ENCODE measurements at places on chromosomes 7 and 10.

GRCh38 chr10:29604291-29604825 is 30.4 kb downstream of the SVIL start:
- DNase-seq: no peak

DNA sequence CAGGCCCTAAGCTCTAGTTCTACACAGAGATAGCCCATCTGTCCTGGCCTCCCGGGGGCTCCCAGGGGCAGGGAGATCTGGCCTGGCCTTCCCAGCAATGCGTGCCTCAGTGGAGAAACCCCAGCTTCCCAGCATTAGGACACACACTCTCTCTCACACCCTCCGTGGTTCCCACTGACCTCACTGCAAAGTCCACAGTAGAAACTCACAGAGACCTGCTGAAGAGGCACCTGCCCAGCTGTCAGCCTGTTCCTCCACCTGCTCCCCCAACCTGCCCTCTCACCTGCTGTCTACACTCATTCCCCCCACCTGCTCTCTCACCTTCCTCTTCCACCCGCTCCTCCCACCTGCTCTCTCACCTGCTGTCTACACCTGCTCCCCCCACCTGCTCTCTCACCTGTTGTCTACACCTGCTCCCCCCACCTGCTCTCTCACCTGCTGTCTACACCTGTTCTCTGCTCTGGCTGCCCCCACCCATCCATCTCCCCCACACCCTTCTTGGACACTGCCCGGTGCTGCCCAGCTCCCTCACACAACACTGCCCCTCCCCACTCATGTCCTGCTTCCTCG is 21.1 kb upstream of the PFKP start:
- no peak for DNase-seq

GRCh38 chr10:52335665-52336064 is 21.6 kb downstream of the DKK1 start:
- no peak for DNase-seq

GRCh38 chr10:12351447-12351846 is 2.1 kb downstream of the CAMK1D start:
- DNase-seq: peak; percentile 30

DNA sequence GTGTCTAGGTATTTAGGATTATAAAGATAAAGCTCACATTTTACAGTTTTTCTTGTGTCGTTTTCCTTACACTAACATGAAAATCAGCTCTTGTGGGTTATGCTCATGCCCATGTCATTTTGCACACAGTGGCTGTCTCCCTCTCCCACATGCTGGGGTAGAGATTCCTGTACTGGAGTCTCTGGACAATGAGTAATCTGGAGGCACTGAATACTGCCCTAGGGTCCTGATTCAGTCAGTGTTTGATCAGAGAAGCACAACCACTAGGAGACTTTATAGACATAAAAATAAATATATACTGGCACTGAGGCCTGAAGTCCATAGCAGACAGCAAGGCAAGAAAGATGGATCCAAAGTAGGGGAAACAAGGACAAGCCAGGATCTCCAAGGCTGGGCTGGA is 1008.8 kb downstream of the KCNMA1 start:
- DNase-seq: no peak

GRCh38 chr10:89421018-89421476 is 6.7 kb downstream of the IFIT5 start:
- DNase-seq: no peak

- DNase-seq: no peak
Observed at GRCh38 chr7:101943889-101944600, 126.6 kb downstream of the CUX1 start.

GRCh38 chr7:67743501-67743900 is 746.9 kb downstream of the TYW1 start:
- no peak for DNase-seq

DNA sequence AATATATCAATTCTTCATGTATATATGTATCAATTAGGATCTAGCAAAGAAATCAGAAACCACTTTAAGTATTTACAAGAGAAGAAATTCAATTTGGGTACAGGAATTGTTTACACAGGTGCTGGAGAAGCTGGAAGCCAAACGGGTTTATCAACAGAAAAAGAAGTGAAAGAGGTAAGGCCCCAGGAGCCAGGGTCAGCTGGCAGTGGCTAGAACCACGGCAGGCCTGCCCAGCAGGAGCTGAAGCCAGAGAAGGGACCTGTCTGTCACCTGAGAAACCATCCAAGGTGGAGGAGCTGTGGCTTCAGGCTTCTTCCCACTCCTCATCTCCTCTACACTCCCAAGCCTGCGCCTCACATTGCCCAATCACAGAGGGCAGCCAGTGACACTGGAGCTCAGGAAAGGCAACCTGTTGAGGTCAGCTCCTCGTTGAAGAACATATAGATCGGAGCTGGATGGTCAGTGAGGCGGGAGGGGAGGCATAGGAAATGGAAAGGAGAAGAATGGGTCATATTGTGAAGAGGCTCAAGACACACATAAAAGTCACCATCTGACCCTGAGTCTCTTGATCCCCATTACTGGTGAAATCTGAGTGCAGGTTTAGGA is 182.6 kb downstream of the REEP3 start:
- DNase-seq: no peak

- DNase-seq: peak; percentile 48
Observed at GRCh38 chr10:8473205-8473604, 418.7 kb downstream of the GATA3 start.

DNA sequence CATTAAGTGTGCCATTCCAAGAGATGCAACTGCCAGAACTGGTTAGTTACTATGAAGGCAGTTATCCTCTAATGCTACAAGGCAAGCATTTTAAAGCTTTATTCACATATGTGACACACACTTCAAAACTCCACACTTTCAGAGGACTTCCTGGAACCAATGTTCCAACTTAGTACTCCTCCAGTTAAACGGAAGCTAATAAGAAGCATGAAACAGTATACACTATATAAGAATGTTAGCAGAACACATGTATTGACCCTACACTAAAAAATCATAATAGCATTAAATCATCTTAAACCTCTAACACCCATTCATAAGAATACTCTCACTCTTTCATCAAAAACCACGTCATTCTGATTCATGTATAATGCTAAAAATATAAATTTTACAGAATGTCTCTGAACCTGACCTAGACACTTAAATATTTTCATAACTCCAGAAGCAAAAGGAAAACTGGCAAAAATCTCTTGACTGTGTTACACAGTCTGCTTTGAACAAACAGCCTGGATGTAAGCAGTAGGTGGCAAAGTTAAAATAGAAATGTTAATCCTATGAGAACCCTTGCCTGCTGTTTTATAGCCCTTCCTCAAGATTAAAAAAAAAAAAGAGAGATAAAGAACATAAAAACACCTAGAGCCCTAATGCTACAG is 135.0 kb downstream of the SEMA3C start:
- no peak for DNase-seq

GRCh38 chr7:47347346-47347745 is 234.6 kb downstream of the TNS3 start:
- no peak for DNase-seq

DNA sequence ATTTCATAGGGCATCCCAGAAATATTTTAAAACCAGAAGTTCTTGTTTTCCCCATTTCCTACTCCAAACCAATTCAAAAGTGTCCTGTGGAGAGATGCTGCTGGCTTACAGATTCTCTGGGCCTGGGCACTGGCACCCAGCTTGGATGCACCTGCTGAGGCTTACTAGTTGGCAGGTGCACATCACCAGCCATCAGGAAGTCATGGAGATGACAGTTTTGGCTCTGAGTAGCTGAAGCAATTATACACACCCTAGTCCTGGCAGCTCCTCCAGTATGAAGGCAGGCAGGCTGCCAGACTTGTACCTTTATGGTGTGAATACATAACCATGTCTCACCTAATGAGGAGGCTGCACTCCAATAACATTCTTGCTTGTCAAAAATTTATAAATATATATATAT is 276.6 kb upstream of the GHITM start:
- no peak for DNase-seq

- DNase-seq: no peak
Observed at GRCh38 chr7:83819911-83820310, 171.0 kb upstream of the SEMA3E start.

GRCh38 chr10:132418527-132419416 is 21.8 kb downstream of the PWWP2B start:
- DNase-seq: no peak

DNA sequence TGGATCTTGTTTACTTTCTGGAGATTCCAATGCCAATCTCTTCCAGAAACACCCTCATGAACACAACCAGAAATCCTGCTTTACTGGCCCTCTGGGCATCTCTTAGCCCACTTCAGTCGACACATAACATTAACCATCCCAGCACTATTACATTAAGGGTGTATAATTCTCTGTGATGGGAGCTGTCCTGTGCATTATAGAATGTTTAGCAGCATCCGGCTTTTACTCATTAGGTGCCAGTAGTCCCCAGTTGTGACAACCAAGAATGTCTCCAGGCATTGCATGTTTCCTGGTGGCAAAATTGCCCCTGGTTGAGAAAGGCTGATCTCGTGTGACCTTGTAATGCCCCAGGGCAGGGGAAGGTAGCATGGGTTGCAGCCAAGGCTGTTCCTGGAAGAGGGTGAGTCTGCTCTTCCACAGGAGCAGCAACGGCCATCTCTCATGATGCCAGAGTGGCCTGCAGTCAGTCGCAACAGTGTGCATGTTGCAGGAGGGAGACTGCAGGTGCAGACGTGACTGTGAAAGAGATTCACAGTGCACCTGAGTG is 2.6 kb upstream of the DDC start:
- DNase-seq: no peak

GRCh38 chr10:126394948-126395347 is 6.7 kb upstream of the ADAM12 start:
- DNase-seq: no peak

DNA sequence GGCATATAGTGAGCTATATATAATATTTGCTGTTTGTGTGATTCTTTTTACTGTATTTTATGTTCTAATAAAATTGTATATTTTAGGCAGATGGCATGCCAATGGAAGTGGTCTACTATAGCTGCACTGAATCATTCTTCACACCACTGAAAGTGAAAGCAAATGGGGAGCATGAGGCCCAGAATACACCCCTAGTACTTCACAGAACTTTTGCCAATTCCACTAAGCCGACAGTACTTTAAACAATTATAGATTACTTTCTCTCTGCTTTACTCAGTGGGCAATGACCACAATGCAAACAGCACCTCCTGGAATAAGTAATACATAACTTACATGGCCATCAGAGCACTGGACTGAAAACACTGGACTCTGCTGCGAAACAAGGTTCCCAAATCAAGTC is 70.2 kb downstream of the ANKRD26 start:
- DNase-seq: no peak

GRCh38 chr10:77970869-77971803 is 44.6 kb upstream of the DLG5 start:
- DNase-seq: no peak

DNA sequence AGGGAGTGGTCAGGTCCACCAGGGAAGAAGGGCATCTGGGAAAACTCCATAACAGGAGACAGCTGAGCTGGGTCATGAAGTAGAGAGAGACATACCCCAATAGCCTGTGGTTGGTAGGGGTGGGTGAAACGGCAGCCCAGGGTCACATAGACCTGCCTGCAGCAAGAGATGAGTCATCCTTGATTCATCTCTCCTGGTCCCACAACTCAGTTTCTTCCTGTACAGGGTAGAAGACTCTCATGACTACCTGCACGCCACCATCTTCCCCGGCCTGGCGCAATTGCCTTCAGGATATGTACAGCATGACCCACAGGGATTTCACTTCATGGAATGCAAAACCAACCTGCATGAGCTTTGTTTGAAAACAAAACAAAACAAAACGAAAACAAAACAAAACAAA is 45.1 kb upstream of the ADAM12 start:
- peak; percentile 10 for DNase-seq

- no peak for DNase-seq
Observed at GRCh38 chr10:89171996-89172395, 35.1 kb downstream of the CH25H start.

GRCh38 chr7:131602304-131602993 is 46.0 kb upstream of the PODXL start:
- DNase-seq: no peak

- DNase-seq: no peak
Observed at GRCh38 chr10:119518176-119518575, 24.3 kb downstream of the RGS10 start.

DNA sequence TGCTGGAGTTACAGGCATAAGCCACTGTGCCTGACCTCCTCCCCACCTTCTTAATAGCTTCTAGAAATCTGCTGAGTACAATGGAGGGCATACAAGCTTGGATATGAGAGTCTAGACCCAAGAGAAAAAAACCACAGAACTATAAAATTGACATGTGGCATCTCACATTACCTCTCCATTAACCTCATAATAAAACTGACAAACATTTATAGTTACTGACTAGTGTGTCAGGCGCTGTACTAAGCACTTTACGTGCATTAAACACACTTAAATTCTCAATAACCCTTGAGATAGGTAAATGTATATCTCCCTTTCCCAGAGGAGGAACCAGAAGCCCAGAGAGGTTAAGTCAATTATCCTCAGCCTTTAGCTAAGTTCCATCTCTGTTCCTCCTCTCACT is 300.5 kb upstream of the MYO3A start:
- DNase-seq: no peak

- no peak for DNase-seq
Observed at GRCh38 chr7:97078023-97078969, 39.2 kb upstream of the SDHAF3 start.

GRCh38 chr7:2508327-2509215 is 11.0 kb upstream of the LFNG start:
- peak; percentile 94 for DNase-seq

GRCh38 chr10:60237977-60238758 is 151.5 kb downstream of the ANK3 start:
- DNase-seq: peak; percentile 2

DNA sequence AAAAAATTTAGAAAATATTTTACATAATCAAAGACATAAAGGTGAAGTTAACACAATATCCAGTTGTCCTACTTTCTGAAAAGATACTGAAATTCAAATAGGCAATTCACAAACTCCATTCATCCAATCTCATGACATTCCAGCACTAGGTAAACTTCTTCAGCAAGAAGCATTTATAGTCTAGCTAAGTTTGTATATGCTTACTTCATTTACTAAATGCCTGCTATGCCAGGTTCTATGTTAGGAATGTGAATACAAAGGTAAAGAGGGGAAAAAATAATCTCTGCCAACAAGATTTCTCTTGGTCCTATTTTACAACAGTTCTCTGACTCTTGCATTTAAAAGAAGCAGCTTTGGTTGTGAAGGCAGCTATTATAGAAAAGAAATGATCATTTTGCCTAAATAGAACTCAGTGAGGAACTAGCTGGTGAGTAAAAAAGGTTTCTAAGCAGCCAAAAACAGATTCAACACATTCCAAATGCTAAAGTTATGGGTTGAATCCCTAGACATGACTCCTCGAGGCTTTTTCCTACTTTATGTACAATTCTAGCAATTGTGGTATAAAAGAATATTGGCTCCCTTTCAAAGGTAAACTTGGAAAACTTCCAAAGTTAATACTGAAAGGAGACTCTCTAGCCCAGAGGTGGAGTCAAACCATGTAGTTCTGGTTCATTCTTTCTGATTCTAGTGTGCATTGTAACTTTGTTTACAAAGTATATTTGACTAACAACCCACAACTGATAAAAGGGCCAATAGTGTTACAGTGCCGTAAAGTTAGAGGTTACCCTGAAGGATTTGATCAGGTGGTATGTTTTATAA is 30.9 kb upstream of the KLHL7 start:
- no peak for DNase-seq

Data from CD4-positive, alpha-beta T cell treated with Interleukin-6 for 4 hours (primary cell).